Activated CD4-positive, alpha-beta T cell treated with anti-CD3 and anti-CD28 coated beads, Interleukin-2, amount 50 U/mL, for 16 hours (primary cell): ENCODE measurements at places on chromosomes 13 and 19.

GRCh38 chr19:48558018-48558684 lies 6.2 kb downstream of the SULT2B1 start:
- DNase-seq = no peak

DNA sequence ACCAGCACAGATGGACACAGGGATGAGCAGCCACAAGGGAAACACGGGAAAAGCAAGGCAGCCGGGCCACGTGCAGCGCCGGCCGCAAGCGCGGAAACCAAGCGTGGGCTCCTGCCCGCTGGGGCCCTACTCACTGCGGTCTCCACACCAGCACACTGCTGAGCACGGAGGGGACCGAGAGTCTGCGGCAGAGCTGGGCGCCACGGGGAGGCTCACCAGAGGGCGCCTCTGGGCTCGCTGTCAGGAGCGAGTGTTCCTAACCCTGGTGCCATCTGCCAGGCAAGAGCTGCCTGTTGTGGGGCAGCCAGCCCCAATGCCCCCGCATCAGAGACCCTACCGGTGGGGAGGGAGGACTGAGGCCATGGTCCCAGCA lies 26.5 kb downstream of the MPND start:
- DNase-seq = peak; percentile 76

DNA sequence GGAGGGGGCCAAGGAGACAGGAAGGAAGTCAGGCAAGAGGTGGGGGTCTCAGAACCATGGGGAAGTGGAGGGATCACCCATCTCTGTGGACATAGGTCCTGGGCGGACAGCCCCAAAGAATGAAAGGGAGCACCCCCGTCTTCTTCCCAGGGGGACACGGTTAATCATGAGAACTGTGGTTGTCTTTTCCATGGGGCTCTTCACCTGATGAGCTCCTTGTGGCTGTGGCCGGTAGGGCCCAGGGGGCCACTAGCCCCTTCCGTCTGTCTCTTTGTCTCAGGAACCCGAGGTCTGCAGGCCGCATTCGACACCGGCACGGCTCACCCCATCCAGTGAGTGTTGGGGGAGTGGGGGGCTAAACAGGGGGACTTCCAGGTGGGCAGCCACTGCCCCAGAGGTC lies 8.6 kb downstream of the PLPPR2 start:
- DNase-seq = no peak

DNA sequence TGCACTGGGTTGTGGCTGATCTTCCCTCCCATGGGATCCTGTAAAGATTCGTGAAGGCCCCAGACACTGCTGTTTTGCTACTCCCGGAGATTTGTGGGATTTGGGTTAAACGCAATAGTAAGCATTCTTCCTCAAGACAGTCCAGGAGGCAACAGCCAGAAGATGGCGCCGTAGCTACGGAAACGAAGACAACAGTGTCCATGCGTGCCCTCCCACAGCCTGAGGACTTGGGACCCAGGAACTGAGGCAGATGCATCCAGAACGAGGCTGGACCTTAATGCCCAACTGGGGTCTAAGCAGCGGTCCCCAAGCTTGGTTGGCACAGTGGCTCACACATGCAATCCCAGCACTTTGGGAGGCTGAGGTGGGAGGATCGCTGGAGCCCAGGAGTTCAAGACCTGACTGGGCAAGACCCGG lies 57.6 kb upstream of the ZNF507 start:
- DNase-seq = peak; percentile 8

DNA sequence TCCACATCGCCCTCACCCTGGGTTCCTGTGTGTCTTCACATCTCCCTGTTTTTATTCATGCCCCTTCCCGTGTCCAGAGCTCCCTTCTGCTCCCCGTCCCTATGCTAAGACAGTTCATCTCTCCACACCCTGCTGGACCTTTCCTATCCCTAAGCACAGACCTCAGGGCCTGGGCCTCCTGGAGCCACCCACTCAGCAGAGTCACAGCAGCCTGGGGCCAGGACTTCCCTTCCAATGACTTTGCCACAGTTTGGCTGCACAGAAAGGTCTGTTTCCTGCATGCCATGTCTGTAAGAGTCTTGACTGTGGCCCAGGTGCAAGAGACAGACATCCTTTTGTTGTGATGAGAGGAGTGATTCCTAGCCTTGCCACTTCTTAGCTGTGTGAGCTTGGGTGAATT lies 470.7 kb downstream of the TSHZ3 start:
- DNase-seq = no peak

DNA sequence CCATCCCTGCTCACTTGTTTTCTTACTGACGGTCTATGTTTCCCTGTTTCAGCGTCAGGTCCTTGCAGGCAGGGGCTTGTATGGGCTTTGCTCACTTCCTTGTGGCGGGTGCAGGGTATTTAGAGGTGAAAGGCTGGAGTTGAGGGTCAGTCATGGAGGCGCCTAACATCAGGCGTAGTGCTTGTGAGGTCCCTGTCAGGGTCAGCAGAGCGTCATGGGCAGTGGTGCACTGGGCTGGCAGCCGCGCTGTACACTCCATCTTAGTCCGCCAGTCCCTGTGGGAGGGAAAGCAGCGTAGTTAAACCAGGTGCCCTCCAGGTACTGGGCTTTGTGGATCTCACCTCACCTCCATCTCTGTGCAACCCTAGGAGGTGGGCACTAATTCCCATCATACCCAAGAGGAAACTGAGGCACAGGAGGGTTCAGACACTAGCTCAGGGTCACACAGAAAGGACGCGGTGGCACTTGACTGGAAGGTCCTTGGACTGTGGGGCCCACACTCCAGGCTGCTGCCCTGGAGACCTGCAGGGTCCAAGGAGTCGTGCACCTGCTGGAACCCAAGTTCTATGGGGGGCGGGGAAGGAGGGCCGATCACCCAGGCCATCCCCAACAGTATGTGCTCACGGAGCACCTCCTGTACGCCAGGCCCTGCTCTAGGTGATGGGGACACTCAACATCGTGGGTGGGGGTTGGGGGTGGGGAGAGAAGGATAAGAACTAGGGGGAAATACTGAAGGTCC lies 4.6 kb downstream of the GRAMD1A start:
- no peak for DNase-seq

- DNase-seq = peak; percentile 12
These were observed 48.1 kb downstream of the MPHOSPH8 start for GRCh38 chr13:19681517-19681916.

GRCh38 chr19:6248844-6249243 lies 30.9 kb downstream of the MLLT1 start:
- no peak for DNase-seq

DNA sequence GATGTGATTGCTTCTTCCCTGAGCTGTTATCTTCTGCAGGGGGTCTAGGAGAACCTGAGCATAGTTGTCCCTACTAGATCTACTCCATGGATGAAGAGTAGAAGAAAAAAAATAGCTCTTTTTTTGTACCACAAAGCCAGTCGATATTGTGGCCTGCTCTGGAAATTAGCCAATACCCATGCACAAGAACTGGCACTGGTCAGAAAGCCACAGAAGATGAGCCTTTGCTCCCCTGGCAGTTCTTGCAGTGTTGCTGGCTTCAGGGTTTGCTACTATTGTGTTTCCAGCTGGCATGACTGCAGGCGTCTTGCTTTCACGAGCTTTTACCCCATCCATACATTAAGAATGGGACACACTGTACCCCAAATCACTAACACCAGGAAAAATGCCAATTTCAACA lies 547.7 kb upstream of the KLF12 start:
- DNase-seq = no peak

DNA sequence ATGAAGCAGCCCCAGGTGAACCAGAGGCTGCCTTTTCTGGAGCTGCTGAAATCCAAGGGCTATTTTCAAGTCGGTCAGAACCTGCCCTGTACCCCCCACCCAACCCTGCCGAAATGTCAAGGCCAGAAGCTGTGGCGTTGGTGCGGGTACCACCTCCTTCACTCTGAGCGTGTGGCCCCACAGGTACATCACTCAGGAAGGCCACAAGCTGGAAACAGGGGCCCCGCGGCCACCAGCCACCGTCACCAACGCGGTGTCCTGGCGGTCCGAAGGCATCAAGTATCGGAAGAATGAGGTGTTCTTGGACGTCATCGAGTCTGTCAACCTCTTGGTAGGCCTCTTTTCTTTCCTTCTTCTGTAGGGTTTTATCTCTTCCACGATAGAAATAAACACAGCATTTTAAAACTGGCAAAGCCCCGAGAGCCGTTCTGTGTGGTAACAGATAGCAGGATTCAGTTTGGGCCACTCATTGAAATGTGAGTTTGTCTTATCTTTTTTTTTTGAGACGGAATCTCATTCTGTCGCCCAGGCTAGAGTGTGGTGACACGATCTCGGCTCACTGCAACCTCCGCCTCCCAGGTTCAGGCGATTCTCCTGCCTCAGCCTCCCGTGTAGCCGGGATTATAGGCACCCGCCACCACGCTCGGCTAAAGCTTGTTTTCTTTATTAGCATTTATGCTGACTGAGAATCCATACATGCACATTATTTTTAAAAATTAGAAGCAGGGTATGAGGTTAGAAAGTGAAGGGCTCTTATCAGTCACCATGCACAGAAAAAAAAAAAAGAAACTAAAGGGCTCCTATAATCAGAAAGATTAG lies 11.3 kb downstream of the AP1M1 start:
- no peak for DNase-seq

- no peak for DNase-seq
These were observed 226.8 kb downstream of the TBC1D4 start for GRCh38 chr13:75255147-75255546.

DNA sequence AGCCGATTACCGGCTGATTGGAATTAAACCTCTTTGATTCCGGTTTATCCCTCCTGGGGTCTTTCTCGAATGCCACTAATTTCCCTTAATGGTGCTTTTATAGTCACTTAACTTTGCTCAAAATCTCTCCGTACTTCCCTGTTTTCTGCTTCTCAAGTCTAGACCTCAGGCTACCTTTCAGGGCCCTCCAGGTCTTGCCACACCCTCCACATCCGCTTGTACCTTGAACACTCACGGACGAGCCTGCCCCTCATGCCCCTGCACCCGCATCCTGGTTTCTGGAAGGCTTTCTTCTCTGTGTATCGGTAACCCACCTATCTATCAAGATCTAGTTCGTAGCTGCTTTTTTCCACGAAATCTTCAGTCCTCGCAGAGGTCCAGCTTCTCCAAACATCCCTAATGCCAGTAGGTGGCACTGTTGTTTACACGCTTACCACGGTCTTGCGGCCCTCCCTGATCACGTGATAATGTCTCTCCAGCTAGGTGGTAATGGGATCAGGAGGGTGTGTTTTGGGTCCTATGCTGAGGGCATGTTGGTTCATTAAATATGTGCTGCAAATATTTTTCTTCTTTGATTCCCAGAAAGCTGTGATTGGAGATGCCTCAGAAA lies 13.8 kb downstream of the ATP12A start:
- DNase-seq = peak; percentile 78

DNA sequence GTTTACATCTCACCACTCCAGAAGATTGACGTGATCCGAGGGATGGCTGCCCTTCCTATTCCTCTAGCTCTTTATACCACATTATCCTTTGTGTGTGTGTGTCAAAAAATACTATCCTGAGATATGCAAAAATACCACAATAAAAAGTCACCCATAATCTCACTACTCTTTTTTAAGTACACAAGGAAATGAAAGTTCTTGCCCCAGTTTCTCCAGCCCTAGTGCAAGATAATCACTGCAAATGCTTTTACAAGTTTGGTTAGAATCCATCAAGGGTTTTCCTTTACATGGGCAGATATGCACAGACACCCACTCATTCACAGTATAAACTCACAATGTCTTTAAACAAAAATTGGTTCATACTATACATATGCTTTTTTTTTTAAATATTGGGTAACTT lies 89.3 kb downstream of the DIAPH3 start:
- DNase-seq = no peak

- no peak for DNase-seq
These were observed 283.6 kb downstream of the LMO7 start for GRCh38 chr13:75919660-75920199.

GRCh38 chr19:49502866-49503581 lies 6.8 kb downstream of the RPS11 start:
- peak; percentile 49 for DNase-seq

- DNase-seq = no peak
These were observed 76.2 kb downstream of the FOXO1 start for GRCh38 chr13:40590112-40590862.

DNA sequence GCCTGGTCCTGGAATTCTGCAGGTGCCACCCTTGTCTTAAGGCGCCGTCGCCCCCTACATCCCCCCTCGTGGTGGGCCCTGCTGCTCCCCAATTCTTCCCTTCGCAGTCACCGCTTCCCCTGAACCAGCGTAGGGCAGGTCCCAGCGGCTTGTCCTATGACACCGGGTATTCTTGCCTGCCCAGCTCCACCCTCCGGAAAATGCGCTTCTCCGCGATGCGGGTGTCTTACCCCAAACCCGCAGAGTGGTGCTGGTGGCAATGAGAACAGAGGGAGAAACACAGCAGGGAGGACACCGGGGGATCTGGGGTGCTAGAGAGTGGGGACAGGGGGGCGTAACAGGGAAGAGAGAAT lies 9.0 kb downstream of the ZNF808 start:
- peak; percentile 33 for DNase-seq

GRCh38 chr13:33153421-33154404 lies 131.8 kb downstream of the STARD13 start:
- no peak for DNase-seq

GRCh38 chr13:29909081-29909730 lies 58.8 kb upstream of the UBL3 start:
- DNase-seq = no peak

DNA sequence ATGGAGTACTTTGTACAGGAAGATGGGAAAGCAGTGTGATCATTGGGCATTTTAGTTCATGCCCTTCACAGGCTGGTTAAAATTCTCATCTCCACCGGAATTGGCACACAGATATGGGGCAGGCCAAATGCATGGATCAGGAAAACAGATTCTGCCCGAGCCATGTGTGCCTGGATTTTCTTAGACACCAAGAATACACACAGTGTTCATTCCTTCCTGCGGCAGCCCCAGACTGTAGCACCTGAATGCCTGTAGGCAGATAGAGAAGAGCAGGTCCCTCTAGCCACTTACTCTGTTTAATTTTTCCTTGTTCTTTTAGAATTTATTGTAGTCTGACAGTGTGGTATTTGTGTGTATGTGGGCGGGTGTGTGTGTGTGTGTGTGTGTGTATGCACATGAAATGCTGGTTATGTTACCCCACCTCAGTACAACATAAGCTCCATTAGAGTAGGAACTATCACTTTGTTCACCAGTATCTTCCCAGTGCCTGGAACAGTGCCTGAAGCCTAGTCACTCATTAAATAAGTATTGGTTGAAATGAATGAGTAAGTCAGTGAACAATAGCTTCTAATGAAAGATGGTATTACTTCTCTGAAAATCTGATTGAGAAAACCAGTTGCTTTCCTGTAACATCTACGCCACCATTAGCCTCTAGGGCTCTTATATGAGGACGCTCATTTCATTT lies 41.7 kb downstream of the FRY start:
- no peak for DNase-seq

DNA sequence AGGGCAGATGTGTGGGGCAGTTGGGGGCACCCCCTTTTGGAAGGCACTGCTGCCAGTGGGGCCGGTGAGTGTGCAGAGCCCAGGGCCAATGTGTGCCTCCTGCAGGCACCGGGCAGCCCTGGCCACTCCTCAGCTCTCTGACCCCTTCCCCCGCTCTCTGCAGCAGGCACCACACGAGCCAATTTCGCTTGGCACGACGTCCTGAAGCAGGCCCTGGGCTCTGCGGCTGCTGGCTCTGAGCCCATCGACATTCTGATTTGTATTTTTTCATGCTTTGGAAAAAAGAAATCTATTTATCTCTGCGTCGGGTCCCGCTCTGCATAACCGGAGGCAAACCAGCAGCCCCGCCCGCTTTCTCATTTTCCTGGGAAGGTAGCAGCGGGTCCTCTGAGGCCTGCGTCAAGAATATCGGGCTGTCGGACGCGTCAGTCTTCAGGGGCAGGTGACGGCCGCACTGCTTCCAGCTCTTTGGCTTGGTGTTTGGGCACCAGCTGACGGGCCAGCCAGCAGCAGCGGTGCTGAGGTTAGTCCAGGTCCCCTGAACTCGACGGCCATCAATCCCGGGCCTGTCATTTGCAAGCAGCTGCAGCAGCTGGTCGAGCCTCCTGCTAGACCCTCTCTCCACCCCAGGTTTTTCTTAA lies 134.3 kb downstream of the KDM4B start:
- DNase-seq = no peak
